Mesenteric fat pad (tissue), 1 donor: ENCODE measurements at places on chromosomes 2 and 18. TPM values are rescaled to one million over a fixed set of nuclear protein-coding genes. Genes with fewer than 3 reads are reported as not detected.

- no peak for DNase-seq
Observed at GRCh38 chr2:214031566-214031965, 379.3 kb upstream of the VWC2L start.

DNA sequence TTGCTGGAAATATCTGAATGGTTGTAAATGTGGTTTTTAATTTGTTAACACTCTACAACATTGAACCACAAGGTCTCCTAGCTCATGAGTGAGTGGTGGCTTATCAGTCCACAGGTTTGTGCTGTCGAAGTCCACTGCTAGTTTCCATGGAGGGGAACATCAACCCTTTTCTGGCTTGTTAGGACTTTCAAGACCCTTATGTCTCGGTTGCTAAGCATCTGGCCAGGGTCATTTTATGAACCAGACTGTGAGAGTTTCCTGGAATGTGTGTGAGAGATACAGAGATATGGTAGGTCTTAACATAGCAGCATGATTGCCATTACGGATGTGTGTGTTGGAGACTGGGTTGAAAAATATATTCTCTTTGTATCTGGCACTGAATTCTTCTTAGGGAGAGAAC lies 36.9 kb downstream of the KCNE4 start:
- DNase-seq, result no peak

DNA sequence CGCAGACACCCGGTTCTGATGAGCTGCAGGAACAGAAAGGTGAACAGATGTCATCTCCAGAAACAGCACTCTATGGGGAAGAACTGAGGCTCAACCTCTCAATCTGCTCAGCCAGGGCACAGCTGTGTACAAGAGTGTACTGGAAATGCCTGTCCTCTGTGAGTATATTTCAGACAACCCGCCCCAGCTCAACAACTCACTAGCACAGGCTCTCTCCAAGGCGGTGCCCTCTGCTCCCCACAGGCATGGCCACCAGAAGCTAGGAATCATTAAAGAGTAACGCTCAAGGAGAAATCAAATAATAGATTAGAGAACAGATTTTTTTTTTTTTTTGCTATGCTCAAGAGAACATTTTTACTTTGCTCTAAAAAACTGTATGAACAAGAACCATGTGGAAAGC lies 43.8 kb downstream of the WDFY1 start:
- DNase-seq, result no peak

DNA sequence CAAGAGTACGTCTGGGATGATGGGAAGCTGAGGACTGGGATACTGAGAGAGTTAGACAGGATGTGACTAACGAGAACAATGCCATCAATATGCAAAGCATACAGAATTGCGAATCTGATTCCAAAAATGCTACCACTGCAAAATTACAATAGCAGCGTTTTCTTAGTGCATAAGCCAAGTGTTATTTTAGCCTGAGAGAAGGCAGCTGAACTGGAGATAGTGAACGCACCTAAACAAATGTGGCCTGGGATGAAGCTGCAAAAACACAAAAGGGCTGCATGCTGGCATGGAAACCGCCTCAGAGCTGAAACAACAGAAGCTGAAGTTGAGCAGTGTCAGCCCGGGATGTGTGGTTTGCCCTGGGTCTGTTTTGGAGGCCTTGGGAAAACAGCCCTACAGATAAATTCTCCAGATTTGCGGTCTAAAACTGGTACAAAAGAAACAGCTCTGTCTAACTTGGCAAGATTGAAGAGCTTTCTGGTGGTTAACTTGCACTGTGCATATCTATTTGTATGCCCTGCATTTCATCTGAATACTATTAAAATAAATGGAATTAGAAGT lies 45.5 kb downstream of the LYPD6 start:
- no peak for DNase-seq

- no peak for DNase-seq
Observed at GRCh38 chr2:160512491-160512890, 18.9 kb upstream of the RBMS1 start.

- no peak for DNase-seq
Observed at GRCh38 chr2:32436150-32436549, 79.3 kb downstream of the BIRC6 start.

DNA sequence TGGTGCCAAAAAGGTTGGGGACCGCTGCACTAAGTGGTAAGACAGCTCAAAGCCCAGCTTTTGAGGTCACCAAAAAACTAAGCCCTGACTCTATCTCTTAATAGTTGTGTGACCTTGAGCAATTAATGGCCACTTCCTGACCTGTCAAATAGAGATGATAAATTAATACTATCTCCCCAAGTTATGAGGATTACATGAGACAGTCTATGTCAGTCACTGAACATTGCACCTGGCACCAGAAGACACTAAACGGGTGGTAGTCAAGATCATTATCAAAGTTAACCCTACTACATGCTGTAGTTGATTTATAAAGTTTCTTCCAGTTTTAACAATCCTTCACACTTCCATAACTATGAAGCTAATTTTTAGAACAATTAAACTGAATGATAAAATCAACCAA lies 36.5 kb downstream of the STPG4 start:
- no peak for DNase-seq

GRCh38 chr18:77108821-77109647 lies 23.5 kb downstream of the MBP start:
- DNase-seq, result no peak

- no peak for DNase-seq
Observed at GRCh38 chr2:197273485-197273884, 37.1 kb downstream of the ANKRD44 start.

GRCh38 chr2:26917135-26917836 lies 53.2 kb upstream of the MAPRE3 start:
- DNase-seq, result no peak

GRCh38 chr2:225488743-225489142 lies 89.2 kb downstream of the NYAP2 start:
- no peak for DNase-seq

- DNase-seq, result no peak
Observed at GRCh38 chr2:238087211-238087610, 12.9 kb upstream of the ESPNL start.

DNA sequence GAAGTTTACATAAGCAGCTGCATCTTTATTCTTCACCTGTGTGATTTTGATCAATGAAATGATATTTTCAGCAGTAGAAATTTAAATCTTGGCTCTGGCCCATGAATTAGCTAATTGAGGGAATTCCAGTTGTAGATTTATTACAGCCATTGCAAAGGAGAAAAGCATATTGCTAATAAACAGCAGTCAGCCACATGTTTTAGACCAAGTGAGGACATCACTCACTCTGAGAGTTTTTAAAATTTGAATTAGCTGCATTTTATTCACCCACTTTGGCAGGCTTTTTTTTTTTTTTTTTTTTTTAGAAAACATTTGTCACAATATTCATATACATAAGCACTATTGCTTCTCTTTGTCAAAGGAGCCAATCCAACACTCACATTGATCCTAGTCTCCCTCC lies 479.4 kb upstream of the VRK2 start:
- no peak for DNase-seq

DNA sequence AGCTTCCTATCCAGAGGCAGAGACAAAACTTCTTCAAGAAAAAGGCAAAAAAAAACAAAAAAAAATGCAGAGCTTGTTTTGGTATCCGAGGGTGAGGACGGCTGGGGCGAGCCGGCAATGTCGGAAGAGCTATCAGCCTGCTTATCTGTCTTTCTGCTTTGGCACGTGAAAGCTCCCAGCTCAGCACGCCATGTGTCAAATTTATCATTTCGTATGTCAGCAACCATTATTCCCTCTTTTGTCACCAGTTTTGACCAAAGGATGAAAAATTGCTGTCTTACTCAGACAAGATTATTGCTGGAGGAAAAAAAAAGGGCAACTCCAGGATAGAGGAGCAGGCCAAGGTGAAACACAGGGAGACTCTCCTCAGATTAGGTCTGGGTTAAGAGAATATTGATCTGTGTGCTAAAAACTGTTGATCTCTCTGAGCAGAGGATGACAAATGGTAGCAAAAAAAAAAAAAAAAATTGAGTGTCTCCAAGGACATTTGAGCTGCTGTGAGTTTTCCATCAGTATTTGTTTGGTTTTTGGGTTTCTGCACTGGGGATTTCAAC lies 532.0 kb upstream of the POU3F3 start:
- DNase-seq, result no peak

GRCh38 chr2:159032580-159032979 lies 64.1 kb downstream of the TANC1 start:
- no peak for DNase-seq

- peak; percentile 18 for DNase-seq
Observed at GRCh38 chr2:64879745-64880144, 109.5 kb upstream of the SLC1A4 start.

GRCh38 chr2:222448748-222449181 lies 24.4 kb downstream of the SGPP2 start:
- DNase-seq, result no peak

DNA sequence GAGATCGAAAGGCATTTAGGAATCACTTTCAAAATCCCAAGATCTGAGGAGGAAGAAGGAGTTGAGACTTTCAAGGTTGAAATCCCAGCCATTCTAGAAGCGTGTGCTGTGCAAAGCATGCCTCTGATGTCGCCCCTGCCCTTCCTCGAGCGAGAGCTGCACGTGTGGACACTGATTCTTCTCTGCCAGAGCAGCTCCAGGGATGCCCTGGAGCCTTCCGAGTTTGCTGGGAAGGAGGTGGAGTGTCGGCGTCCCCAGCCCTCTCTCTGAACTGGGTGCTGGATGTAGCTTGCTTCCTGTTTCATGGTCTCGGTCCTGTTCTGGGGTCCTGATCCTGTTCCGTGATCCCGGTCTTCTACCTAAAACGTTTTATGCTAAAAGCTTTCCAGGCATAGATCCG lies 76.1 kb downstream of the TWIST2 start:
- DNase-seq, result peak; percentile 59

The MEIS1 gene
- 31.7 TPM for total RNA-seq

The KLHL29 gene
- total RNA-seq, result 23.6 TPM

The RFX8 gene
- total RNA-seq, result 0.16 TPM

The CYBRD1 gene
- 172 TPM for total RNA-seq

The FLACC1 gene
- 2.8 TPM for total RNA-seq

The GNLY gene
- total RNA-seq, result 3.7 TPM

The HOXD12 gene
- not detected for total RNA-seq

The BMPR2 gene
- total RNA-seq, result 74.9 TPM

The C2orf72 gene
- not detected for total RNA-seq

The SRD5A2 gene
- 0.06 TPM for total RNA-seq
